ENCODE measurements at places on chromosomes 3 and 15. TPM values are rescaled to one million over a fixed set of nuclear protein-coding genes. Genes with fewer than 3 reads are reported as not detected.

Gene NR2E3
- total RNA-seq, result 0.19 TPM

GRCh38 chr3:122151480-122151879 is 32.0 kb upstream of the CASR start:
- DNase-seq, result no peak

GRCh38 chr15:69842851-69843250 is 254.9 kb downstream of the TLE3 start:
- DNase-seq, result no peak

GRCh38 chr15:61232266-61232665 is 3.2 kb upstream of the RORA start:
- DNase-seq, result no peak

Gene SEMA6D
- 3.6 TPM for total RNA-seq

Gene TMCO5A
- not detected for total RNA-seq

DNA sequence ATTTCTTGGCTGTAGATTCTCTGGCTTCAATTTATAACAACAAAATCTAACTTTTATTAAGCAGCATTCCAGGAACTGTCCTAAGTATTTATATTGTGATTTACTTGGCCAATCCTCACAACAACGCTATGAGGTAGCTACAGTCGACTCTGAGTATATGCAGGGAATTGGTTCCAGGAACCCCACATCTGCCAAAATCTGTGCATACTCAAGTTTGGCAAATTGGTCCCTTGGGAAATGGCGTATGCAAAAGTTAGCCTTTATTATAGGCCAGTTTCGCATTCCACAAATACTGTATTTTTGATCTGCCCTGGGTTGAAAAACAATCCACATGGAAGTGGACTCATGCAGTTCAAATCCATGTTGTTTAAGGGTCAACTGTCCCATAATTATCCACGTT is 53.9 kb downstream of the RAP2B start:
- DNase-seq, result no peak
